WTC11 (cell line): ENCODE measurements at places on chromosomes 7 and 10.

GRCh38 chr10:35463105-35463867 is 127.0 kb downstream of the CCNY start:
- no peak for DNase-seq

GRCh38 chr7:108284349-108285002 is 154.3 kb upstream of the LAMB4 start:
- DNase-seq: no peak

- DNase-seq: no peak
Observed at GRCh38 chr7:157498657-157499056, 161.9 kb downstream of the DNAJB6 start.

- DNase-seq: peak; percentile 94
Observed at GRCh38 chr7:157336383-157337315, at the start of gene DNAJB6. TSS of gene DNAJB6 (plus strand) at chr7:157337004. CDS start at chr7:157358573, 21,569 bp downstream.

DNA sequence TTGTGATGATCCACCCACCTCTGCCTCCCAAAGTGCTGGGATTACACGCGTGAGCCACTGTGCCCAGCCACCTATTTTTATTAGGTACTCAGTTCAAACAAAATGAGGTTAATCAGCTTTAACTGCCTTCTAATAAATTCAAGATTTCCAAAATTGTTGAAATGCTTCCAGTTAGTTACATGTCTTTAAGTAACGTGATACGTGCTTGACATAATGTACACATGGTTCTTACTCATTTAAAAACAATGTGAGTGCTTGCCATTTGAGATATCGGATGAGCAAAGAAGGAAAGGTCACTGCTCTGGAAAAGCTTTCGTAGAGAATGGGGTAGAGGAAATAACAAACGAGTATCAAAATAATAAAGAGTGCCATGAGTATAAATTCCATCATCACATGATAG is 83.6 kb downstream of the KMT2E start:
- no peak for DNase-seq

- no peak for DNase-seq
Observed at GRCh38 chr7:137975768-137976167, 26.1 kb downstream of the CREB3L2 start.

DNA sequence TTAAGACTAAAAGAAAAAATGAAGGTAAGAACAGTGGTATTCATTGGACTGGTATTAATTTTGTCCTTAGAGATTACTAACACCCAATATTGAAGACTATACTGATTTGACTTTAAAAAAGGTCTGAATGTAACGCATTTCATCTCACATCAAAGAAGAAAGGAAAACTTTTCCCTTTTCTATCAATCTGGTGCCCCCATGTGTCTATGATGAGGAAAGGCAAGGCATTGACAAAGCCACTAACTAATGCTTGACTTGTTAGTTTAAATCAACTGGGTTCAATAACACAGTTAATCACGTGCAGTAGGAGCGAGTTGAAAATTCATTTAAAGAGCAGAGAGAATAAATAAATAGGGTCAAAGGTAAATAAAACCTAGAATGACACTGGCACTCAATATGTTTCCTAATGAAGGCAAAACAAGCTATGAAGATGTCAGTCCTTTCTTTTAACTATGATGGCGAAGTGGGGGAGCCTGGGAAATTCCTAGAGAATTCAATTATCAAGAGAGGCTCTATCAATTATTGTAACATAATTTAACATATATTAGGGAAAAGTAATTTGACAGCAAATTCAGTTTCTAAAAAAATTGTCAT is 180.9 kb downstream of the ANK3 start:
- DNase-seq: no peak

DNA sequence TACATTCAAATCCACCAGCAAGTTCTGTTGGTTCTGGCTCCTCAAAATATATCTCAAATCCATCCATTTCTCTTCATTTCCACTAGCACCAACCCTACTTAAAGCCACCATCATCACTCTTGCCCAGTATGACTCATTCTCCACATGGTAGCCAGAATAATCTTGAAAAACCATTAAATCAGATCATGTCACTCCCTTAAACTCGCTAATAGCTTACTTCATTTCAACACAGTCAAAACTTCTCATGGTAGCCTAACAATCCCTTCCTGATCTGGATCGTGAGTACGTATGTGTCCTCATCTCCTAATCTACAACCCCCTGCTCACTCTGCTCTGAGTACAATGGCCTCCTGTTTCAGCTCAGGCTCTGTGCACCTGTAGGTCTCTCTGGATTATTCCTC is 8.7 kb downstream of the EPC1 start:
- no peak for DNase-seq

DNA sequence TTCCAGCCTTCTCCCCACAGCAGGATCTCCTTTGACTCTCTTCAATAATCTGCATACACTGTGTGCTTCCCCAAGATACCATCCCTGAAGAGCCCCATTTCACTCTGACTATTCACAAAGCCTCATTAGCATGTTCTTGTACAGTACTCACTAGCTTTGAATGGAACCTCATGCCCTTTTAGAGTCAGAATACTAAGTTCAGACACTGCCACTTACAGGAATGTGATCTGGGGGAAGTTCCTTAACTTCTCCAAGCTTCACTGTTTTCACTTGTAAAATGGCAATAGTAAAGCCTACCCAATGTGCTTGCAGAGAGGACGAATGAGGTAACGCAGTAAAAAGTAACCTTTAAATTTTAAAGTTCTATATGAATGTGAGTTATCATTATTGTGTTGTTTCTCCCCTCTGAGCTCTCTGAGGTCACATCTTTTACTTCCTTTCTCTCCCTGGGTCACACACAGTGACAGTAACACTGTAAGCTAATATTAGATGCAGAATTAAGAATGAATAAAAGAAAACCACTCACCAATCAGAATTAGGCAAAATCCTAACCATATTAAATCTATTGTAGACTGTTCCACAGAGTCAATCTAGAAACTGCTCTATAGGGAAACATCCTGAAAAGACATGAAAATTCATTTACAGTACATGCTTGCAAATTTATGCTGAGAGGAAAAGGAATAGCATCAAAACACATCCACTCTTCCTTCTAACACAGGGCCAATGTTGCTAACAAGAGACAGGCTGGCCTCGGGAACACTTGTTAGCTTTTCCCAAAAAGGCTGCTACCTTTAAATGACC is 64.2 kb upstream of the IL6 start:
- no peak for DNase-seq

- DNase-seq: no peak
Observed at GRCh38 chr7:33711231-33712019, 193.9 kb upstream of the BMPER start.

DNA sequence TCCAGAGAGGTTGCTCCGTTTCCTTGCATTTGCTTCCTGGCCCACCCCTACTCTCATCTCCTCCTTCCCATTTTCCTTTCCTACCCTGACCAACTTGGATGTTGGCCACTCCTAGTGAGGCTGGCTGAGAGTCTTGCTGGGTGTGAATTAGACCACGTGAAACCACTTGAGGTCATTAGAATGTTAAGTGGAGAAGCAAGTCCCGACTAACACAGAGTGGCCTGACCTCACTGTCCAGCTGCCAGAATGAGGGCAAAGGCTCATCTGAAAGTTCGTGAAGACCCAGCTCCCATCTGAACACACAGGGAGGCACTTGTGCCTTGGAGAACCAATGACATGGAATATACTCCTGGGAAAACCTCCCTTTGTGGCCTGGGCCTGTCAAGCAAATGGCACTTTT is 80.8 kb downstream of the WDR11 start:
- no peak for DNase-seq

DNA sequence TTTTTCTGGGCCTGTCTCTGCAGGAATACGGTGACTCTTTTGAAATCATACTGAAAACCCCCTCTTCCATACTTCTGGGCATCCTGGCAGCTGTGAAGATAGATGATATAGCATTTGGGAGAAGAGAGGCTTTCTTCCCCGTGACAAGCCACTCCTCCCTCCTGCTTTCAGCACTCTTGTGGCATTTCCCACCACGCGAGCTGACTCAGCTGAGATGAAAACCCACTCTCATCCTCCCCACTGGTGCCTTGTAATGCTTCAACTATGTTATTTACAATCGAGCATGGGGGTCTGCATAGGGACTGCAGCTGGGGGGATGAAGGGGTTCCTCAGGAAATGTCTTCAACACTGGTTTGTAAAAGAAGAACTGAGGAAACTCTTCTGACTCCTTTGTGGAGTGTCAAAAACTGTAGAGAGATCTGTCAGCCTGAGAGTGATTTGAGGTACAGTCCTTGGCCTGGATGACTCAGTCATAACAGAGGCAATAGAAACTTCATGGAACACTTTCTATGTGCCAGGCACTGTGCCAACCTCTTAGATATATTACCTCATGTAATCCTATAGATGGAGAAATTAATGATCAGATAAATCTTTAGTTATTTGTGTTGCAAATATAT is 1.7 kb upstream of the TBATA start:
- no peak for DNase-seq

GRCh38 chr10:59557052-59557451 is 152.6 kb downstream of the SLC16A9 start:
- DNase-seq: peak; percentile 66

DNA sequence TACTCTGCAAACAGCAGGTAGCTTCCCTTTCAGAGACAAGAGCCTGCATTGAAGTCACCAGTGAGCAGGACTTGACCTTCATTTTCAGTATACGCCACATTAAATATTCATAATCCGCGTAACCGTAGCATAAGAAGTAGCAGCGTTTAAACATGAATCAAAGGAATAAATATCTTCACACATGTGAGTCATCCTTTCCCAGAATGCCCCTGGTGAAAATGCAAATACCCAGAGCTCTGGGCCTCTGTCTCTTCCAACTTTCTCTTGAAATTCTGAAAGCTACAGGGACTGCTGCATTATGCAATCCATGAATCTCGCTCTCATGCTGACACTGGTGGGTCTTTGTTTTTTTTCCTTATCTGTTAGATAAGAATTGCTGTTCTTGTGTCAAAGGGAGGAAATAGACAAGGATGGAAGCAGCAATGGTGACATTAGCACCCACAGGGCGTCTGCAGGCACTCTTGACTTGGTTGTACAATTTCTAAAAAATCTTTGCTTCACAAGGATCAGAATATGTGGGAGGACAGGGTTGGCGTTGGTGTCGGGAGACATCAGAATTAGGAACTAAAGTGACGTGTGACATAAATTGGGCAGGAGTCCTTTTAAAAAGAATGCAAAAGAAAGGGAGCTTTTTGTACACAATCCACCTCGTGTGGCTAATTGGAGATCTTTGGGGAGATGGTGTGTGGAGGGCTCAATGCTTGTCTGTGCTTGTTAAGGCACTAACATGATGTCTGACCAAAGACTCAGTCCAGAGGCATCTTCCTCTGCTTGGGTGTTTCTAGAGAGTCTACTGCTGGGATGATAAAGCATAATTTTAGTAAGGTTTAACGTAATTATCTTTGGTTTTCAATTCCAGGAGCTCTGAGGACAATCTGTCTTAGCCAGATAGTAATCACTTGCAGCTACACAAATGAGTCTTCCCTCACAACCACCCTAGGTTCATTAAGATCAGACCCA is 390.3 kb downstream of the KCNMA1 start:
- no peak for DNase-seq

DNA sequence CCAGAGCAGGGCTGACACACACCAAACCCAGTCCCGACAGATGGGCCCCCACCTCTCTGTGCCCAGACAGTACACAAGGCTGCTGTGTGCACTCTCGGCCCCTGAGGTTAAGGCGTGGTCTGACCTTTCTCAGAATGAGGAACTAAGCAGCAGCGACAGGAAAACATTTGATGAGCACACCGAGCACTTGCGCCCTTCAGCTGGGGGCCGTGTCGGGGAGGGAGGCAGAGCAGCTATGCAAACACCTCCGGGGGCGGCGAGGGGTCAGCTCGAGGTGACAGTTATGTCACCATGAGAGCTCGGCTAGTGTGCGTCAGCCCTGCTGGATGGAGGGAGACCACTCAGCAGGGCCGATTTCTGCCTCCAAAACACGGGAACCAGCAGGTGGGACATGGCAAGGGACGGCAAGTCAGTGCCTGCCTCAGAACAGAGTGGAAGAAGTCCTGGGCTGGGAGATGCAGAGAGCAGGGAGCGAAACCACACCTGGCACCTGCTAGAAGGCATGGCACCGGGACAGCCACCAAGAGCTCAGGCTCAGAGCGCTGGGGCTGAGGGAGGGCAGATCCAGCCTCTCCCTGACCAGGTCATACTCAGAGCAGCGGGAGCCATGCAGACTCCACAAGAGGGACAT is 57.4 kb downstream of the CHST15 start:
- DNase-seq: no peak

DNA sequence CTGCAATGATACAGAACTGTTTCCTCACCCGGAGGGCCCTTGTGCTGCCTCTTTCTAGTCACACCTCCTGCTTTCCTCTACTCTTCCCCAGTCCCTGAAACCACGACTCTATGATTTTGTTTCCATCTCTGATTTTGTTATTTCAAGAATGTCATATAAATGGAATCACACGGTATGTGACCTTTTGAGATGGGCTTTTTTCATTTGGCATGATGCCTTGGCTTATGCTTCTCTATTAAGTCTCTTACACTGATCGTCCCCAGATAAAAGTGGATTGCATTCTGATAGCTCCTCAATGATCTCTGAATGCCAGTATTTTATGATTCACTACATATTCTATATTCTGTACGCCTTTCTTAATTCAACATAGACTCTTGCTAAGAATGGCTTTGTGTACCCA is 78.2 kb downstream of the GALNT11 start:
- DNase-seq: no peak

GRCh38 chr10:6195846-6196245 is 6.9 kb upstream of the PFKFB3 start:
- no peak for DNase-seq

DNA sequence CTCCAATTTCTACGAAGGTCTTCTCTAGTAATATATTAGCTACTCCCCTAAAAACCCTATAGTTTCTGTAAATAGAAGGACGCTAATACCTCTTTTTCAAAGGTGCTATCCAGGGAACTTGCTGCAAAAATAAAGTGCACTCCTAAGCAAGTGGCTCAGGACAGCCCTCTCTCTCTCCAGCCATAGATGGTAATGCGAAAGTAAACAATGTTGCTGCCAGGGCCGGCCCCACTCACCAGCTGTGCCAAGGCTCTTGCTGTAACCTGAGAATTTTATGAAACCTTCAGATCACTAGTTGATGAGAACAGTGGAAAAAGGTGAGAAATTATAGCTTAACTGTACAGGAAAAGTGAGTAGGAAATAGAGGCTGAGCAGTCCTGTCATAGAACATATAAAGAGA is 10.9 kb upstream of the TAS2R39 start:
- no peak for DNase-seq

DNA sequence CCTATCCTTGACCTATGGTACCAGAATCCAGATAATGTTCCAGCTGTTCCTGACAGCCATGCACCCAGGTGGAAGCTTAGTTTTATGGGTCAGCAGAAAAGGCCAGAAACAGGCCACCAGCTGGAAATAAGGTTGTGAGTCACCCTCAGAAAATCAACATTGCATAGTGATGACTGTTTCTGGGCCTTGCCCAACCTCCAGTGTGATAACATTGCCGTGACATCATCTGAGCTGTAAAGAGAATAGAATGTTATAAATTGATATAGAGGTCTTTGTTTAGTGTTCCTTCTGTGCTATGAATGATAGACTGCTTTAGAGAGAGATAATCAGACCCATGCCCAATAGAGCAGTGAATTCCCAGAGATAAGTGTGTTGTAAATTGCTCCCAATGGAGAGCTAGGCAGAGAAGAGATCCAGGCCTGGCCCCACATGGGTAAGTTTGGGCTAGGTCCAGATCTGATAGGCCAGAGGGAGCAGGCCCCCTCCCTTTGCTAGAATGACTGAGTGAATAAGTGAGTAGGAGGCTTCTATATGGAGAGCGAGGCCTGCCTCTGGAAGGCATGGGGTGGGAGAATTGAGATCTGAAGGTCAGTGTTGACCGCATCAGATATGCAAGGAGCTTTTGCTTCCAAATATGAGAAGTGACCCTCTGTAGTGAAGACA is 14.2 kb upstream of the HPS1 start:
- no peak for DNase-seq

GRCh38 chr10:96967847-96968246 is 135.7 kb downstream of the LCOR start:
- DNase-seq: no peak
